Activated T-helper 17 cell treated with anti-CD3 and anti-CD28 coated beads, Interleukin-2, amount 50 U/mL, for 72 hours (primary cell): ENCODE measurements at places on chromosomes 6 and 20. TPM values are rescaled to one million over a fixed set of nuclear protein-coding genes. Genes with fewer than 3 reads are reported as not detected.

- no peak for ATAC-seq
Measured at GRCh38 chr6:112013051-112013450, 40.9 kb upstream of the CCN6 start.

- ATAC-seq, result no peak
Measured at GRCh38 chr6:54929245-54929909, 82.8 kb downstream of the FAM83B start.

GRCh38 chr6:91276315-91276714, 689.4 kb upstream of the MAP3K7 start:
- no peak for ATAC-seq

DNA sequence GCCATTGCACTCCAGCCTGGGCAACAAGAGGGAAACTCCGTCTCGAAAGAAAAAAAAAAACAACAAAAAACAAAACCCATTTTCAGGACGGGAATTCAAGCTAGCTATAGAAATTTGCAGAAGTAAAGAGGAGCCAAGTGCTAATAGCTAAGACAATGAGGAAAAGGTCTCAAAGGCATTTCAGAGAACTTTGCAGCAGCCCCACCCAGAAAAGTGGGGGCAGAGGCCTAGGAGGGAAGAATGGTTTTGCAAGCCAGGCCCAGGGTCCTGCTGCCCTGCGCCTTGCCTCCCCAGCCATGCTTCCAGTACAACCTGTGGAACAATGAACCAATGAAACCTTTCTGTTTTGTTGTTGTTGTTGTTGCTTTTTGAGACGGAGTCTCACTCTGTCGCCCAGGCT, 38.3 kb upstream of the SAMHD1 start:
- no peak for ATAC-seq

- no peak for ATAC-seq
Measured at GRCh38 chr6:16947375-16948015, 154.4 kb upstream of the STMND1 start.

DNA sequence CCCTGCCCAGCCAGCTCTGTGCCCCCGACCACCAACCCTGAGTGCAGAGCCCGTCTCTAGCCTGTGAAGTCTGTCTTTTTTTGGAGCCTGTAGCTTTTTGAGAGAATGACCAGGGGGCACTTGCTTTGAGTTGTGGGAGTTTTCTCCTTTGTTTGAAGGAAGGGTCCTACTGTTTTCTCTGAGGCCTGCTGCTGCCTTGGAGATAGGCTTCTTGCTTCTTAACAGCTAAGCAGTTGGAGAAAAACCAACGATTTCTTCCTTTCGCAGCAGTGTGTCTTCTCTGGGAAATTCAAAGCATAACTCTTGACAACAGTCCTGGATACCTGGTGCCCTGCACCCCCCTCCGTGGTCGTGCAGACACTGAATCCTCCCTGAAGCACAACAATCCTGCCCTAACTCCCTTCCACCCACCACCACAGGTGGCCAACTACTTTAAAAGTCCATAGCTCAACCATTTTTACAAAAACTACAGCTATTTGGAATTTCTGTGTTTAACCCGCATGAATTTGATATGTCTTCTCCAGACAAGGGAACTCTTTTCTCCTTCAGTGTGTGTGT, 61.0 kb downstream of the FAM50B start:
- no peak for ATAC-seq

DNA sequence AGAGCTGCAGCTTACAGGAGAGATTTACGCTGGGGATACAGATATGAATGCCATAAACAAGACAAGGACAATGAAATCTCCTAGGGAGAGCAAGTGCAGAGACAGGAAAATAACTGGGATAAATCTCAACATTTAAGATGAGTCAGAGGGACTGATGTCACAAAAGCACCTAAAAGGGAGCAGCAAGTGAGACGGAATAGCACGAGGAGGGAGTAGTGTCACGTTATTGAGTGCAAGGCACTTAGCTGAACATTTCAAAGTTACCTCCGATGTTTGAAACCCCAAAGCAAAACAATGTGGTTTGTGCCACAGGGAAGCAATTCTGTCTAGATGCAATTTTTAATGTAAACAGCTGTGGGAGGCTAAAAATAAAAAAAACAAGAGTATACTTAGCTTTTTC, 1131.7 kb upstream of the EYS start:
- no peak for ATAC-seq

DNA sequence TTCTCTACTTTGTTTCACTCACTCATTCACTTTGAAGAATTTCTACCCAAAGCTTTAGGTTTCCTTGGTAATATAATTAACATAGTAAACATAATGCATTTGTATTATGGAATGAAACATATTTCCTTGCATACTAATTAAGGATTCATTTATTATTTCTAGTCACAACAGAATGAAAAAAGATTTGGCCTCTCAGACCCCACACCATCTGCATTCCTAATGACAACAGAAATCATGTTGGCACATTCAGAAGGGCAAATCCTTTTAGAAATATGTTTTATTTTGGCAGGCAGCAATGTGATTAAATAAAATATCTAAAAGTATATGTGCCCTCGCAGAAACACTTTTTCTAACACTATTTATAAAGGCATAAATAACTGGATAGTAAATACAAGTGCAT, 163.4 kb downstream of the HTR1B start:
- ATAC-seq, result no peak

DNA sequence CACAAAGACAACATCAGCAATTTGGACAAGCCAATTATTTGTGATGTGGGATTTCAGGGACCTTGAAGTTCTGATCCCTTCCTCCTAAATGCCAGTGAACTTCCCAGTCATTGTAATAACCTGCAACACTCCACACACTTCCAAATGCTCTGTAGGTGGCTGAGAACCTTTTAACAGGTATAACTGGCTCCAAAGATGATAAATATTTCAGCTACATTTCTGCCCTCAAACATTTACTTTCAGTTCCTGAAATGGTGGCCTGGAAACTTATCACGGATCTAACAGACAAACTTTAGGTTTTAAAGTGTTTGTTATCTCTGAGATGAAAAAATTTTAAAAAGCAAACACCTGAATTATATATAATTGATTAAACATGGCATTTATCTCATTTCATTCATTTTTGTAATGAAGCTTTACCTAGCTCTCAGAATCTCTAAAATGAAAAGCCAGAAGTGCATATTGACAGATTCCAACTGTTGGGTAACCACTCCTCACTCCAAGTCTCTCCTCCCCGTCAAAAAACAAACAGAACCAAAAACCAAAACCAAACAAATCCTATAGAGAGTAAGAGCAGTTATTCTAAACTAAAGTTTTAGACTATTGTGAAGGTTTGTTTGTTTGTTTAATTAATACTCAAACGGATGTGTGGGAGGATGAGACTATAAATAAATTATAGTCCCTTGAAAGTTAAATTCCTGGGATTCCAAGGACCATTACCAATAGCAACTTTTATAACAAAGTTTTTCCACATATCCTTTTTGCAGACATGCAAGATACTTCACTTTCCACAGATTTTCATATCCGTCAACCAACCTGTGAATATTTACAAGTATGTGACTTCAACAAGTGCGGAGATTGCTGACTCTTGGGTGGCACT, 12.4 kb upstream of the KIAA0408 start:
- no peak for ATAC-seq

DNA sequence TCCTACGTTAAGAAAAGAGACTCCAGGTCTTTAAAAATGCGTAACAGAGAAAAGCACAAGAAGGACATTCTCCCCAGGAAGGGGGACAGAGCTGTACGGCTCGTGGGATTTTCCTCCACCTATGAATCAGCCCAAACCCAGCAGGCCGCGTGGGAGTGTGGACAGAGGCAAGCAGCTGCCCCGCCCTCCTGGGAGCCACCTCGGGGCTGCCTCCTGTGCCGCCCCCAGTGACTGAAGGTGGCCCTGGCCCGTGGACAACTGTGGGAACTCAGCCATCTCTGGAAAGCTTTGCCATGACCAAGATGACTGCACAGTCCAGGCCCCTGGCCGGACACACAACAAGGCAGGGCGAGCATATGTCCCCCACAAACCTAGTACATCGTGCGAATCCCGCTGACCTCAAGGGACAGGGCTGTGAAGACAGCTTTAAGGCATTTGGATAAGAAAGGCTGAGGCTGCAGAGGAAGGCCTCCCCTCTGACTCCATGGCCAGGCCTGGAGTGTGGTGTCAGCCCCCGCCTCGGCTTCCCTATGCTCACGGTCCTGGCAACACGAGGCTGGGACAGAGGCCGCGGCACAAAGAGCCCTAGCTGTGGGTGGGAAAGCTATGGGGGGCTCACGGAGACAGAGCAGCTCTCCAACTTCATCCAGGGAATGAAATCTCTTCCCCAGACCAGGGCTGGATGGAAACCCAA, 26.9 kb downstream of the PXDC1 start:
- no peak for ATAC-seq

GRCh38 chr20:23776067-23776771, 25.5 kb upstream of the CST1 start:
- ATAC-seq, result no peak

- peak; percentile 99 for ATAC-seq
Measured at GRCh38 chr6:88982720-88983119, 19.3 kb upstream of the RNGTT start.

DNA sequence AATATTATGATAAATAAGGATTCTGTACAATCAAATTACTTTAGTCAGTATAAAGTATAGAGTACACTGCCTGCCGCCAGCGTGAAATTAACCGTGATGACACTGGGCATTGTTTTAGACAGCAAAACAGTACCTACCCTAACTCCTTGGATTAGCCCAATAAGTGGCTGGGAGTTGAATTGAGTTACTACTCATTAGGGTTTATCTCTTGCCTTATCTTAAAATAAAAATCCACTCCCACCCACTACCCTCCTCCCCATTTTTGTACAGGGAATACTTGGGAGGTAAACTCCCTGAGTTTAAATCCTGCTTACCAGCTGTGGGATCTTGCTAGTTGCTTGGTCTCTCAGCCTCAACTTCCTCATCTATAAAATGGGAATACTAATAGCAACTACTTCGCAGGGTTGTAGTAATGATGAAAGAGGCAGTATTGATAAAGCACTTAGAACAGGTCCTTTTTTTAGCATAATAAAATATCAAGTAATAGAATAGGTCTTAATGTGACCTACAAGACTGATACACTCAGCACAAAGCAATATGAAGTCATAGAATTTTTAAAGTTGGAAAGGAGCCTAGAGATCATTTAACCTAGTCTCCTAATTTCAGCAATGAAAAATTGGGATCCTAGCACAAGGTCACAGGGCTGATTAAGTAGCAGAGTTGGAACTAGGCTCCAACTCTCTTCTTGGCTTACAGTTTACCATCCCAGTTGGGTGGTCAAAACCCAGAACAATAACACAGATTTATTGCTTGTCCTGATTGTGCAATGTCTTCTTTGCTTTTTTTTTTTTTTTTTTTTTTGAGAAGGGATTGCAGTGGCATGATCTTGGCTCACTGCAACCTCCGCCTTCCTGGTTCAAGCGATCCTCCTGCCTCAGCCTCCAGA, 23.8 kb downstream of the PHACTR2 start:
- ATAC-seq, result no peak

DNA sequence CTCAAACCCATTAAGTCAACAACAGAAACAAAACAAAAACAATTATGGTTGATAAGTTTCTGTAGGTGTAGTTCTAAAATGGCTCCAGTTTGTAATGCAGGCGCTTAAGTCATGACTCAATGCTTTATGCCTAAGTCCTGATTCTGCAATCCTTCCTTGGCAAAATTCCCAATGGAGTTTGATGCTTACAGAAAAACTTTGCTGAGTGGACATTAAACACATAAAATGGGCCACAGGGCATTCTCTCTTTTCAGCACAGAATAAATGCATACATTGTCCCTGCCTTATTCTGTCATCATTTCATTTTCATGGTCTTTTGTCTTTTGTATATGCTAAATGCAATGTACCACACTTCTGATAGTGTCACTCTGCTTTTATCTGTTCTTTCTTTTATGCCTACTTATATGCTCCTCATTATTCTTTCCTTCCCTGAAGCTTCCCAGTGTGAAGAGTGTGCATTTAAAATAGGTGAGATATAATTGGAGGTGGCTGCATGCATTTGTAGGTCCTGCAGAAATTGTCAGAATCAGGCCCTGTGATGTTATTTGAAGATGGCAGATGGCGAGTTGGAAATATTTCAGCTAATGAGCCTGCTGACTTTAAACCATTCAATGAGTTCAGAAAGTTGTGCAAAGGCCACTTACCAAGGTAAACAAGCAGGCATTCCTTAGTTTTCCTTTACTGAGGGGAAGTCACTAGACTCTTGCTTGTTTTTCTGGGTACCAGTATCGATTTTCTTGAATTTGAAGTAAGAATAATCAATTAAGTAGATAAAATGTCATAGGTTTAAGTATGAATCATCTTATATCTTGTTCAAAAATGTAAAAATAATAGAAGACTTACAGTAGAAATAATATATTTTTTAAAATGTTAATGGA, 313.1 kb downstream of the TRDN start:
- ATAC-seq, result no peak

DNA sequence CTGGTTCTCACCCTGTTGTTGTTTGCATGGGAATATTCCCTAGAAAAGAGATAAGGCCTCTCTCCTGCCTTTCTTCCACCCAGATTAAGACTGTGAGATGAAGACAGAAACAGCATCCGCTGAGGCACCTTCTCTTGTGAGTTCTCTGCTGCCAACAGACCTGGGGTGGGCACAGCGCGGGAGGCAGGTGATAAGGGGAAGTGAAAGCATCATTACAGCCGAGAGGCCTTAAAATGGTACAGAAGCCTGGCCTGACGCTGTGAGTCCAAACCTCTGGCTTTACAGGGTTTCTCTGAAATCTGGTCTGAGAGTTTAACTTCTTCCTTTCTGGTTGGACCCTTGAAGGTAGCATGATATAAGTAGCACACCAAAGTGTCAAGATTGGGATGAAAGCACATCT, 21.0 kb upstream of the IYD start:
- no peak for ATAC-seq

- peak; percentile 52 for ATAC-seq
Measured at GRCh38 chr6:75296811-75297779, 12.5 kb upstream of the TMEM30A start.

GRCh38 chr6:152750694-152751093, at the start of gene VIP:
TSS of gene VIP (plus strand) at chr6:152750797. CDS start at chr6:152752178, 1,381 bp downstream.
- no peak for ATAC-seq

GRCh38 chr20:54029176-54029575, 41.2 kb downstream of the BCAS1 start:
- no peak for ATAC-seq

GRCh38 chr20:56552911-56553629, 20.0 kb downstream of the FAM209B start:
- no peak for ATAC-seq

DNA sequence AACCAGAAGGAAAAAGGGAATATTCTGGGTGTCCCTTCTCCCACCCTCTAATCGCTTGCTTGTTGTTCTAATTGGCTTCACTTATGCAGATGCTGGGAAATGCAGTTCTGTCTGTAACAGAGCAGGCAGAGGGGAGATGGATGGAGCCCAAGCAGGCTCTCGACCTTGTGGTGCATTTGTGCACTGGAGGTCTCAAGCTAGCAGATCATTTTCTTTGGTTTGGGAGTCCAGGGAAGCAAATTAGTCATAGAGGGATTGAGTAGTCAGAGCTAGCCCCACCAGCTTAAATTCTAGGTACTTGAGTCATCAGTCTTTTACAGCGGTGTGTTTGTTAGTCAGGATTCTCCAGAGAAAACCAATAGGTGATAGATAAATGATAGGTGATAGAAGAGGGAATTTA, 234.7 kb upstream of the ECI2 start:
- ATAC-seq, result no peak

Gene PMEPA1
- total RNA-seq, result 1.6 TPM

Gene HMGN4
- 90.3 TPM for total RNA-seq

Gene FHL5
- total RNA-seq, result not detected

Gene NFKBIE
- 20.5 TPM for total RNA-seq

Gene NR2E1
- total RNA-seq, result not detected

Gene RIPOR2
- 113 TPM for total RNA-seq

Gene GSTA3
- not detected for total RNA-seq

Gene IL17A
- total RNA-seq, result 45.4 TPM

Gene LHFPL5
- 0.26 TPM for total RNA-seq

Gene CPXM1
- total RNA-seq, result 0.63 TPM

Gene MATN4
- 0.11 TPM for total RNA-seq

Gene MCCD1
- total RNA-seq, result not detected

Gene TMEM170B
- total RNA-seq, result 0.69 TPM
